GM04504 (cell line): ENCODE measurements at places on chromosomes 1 and 21.
A peak's percentile ranks its signal among the peaks of the same experiment; 100 is the strongest.

- no peak for DNase-seq
These were observed 189.7 kb downstream of the FGGY start for GRCh38 chr1:59486615-59487014.

DNA sequence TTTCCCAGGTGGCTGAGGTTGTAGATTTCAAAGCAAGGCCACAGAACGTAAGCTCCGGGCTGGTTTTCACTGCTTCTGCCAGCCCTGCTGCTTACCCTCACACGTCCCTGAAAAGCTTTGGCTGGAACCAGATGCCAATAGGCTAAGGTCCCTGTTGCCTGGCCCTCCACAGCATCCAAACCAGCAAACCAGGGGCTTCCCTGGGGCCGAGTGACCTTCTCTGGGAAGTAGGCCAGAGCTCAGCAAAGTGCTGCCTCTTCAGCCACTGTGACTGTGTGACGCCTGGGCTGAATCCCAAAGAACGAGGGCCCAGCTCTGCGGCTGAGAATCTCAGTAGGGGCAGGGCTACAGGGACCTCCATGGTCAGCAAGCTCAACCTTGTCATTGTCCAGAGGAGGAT, 28.9 kb upstream of the RBM15 start:
- no peak for DNase-seq

DNA sequence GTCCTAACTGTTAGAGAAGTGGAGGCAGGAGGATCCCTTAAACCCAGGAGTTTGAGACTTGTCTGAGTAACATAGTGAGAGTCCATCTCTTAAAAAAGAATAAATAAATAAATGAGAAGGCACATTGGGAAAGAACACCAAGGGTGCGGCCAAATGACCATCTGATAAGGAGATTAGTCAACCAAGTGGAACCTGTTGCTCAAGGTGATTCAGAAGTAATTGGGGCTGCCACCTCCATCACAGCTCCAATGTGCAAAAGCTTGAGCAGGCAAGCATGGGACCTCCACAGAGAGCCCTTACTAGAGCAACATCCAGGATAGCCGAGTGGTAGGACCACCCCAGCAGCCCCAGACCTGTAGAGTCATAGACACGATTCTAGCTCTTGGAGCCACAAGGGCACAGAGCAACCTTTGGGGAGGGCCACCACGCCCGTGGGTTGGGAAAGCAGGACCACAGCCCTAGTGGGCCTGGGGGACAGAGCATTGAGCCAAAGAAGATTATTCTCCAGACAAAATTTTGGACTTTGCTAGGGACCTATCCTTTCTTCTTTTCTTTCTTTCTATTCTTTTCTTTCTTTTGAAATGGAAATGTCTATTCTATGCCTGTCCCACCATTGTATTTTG, 40.9 kb downstream of the KCNK1 start:
- DNase-seq, result no peak

GRCh38 chr21:16343776-16344175, 614.0 kb downstream of the USP25 start:
- no peak for DNase-seq

DNA sequence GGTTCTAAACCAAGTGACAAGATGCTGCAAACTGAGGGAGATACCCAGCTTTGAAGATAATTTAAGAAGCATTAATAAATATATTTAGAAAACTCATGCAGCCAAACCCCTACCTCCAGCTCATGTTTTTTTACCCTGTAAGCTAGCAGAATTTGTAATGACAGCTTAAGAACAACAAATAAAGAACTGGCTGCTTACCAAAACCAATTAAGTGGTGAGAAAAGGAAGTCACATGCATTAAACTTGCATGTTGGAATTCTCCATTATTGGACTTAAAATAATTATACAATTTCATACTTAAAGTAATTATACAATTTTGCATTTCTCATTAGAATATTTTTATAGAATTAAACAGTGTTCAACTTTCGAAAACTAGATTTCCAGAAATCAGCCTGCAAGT, 75.6 kb upstream of the CNIH3 start:
- DNase-seq, result no peak

DNA sequence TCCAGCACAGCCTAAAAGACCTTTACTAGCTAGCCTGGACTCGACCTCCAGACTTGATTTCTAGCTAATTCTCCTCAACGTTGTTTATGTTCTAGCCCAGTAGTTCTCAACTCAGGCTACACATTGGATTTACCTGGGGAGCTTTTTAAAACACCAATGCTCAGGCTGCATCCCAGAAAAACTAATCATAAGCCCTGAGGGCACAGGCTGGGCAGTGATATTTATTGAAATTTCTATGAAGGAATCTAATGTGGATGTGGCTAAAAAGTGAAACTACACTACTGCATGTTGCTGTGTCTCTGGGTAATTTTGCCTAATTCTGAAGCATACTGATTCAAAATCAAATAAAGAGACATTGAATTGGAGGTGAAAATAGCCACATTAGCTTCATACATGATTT, 479.4 kb downstream of the KCNT2 start:
- DNase-seq, result no peak

DNA sequence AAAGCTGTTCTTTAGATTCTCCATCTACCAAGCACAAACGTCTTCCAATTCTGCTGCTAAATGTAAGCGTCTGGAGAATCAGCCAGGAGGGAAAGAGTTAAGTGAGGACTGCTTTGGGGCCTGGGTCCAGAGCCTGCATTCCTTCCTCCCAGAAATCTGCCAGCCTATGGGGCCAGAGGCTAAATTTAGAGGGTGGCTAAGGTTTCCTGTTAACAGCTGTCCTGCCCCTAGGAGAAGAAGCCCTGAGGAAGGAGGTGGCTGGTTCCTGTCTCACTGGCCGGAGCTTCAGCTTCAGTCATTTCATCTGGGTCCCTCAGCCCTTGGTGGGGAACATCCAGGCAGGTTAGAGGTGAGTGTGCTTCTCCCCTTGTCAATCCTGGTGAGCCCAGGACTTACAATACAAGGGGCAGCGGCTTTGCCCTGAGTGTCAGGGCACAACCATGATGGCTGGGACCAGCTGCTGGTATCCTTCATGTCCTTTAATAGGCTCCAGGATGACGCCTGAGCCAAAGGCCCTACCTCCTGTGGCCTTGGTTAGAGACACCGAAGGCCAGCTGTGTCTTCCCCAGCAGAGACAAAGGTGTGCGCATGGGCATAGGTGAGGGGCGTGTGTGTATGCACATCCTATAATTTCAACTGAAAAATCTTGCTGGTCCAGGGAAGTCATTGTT, at the start of gene STYXL2:
Gene STYXL2, plus strand, starts transcription at position 230 of the 671 bp plus-strand sequence. CDS start 775 bp downstream, outside the sequence.
- no peak for DNase-seq

- no peak for DNase-seq
These were observed 18.4 kb downstream of the MTX1 start for GRCh38 chr1:155226910-155227260.

GRCh38 chr1:175537571-175537970, 205.8 kb downstream of the TNR start:
- no peak for DNase-seq

GRCh38 chr1:229625071-229625914, 629 bp downstream of the TAF5L start:
- DNase-seq, result no peak

DNA sequence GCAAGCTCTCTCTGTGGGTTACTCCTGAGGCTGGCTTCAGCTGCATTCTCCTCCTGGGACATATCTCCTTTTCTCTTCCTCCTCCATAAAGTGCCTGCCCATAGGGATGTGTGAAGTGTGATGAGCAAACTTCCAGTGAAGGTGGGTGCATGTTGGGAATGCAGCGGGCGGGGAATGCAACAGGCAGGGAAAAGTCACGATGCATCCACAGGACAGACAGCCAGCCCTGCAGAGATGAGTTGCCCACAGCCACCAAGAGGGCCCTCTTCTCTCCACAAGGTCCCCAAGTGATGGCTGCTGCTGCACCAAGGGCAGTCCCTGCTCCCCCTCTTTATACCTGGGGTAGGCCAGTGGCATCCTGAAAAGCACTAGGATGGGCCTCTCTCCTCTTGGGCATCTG, 33.6 kb upstream of the RNF187 start:
- DNase-seq, result no peak

DNA sequence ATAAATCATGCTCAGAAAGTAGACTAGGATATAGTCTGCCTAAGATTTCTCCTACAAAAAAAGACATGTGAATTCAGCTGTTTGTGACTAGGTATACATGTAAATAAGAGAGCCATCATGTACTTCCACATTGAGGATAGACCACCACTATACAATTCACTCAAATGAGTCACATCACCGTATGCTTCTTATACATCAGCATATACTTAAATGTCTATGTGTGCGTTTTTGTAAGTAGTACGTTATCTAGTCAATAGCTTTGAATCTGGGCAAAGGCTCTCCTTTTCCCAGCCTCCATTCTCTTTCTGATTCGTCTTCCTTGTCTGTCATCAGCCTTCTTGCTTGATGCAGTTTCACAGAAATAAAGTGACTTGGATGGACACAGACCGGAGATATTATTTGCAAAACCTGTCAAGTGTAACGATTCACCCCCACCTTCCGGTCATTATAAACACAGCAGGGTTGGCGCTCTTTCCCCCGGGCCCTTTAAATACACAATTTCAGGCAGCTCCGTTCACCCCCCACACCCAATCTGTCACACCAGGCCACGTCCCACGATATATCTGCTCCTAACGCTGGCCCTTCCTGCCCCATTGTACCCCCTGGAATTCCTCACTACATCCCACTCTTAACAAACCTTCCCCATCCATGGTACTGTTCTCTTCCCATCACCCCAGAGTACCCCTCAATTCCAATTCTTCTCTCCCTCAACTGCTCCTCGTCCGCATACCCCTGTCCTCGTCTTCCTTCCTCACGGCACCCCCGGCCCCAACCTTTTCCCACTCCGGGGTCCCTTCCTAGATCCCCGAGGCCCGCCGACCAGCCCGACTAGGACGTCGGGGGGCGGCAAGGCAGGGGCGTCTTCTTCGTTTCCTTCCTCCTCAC, 636 bp downstream of the VAMP4 start:
- DNase-seq, result no peak

DNA sequence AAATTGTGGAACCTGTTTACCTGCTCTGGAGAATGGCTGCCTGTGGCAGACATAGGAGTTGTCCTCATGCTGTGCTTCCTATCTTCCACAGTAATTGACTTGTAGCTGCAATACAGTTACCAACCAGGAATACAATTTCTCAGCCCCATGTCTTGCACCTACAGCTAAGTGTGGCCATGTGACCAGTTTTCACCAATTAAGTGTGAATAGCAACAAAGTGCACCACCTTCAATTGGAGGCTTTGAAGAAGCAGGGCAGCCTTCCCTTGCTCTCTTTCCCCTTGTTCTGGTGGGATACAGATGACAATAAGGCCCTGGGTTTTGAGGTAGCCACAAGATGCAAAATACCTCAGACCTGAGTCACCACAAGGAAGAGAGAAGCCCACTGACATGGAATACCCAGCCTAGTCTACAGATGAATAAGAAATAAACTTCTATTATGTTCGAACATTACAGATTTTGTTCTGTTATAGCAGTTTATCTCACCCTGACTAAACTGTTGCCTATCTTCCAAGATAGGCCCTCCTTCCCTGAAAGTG, 70.2 kb upstream of the S1PR1 start:
- DNase-seq, result no peak

DNA sequence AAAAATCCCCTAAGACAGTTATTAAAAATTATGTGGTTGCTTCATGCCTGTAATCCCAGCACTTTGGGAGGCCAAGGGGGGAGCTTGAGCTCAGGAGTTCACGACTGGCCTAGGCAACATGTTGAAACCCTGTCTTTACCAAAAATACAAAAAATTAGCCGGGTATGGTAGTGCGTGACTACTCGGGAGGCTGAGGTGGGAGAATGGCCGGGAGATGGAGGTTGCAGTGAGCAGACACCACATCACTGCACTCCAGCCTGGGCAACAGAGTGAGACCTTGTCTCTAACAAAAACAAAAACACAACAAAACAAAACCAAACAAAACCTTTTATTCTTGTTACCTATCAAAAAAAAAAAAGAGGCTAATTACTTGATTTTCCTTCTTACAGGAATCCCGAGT, 2.1 kb downstream of the ELK4 start:
- DNase-seq, result no peak

GRCh38 chr1:54547601-54548388, at the start of gene ACOT11:
ACOT11 (plus strand) TSS chr1:54548228; CDS start chr1:54548310, 82 bp downstream.
- peak; percentile 21 for DNase-seq

DNA sequence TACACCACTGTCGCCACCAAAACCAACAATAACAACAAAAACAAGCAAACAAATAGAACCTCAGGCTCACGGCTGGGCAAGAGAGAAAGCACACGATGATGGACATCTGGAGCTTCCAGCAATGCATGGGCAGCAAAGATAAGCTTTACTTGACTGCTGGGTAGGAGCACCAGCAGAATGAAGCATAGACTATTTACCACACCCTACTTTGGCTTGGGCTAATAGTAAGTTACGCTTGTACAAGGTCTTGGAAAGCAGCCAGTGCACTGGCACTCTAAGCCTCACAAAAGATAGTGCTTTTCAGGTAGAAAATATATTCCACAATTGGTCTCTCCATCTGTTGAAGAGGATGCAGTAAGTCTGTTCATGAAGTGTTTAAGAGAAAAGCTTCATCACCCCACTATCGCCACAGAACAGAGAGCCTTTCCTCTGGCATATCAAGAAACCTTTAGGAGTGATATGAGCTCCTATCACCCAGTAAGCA, 13.6 kb downstream of the ADIPOR1 start:
- DNase-seq, result no peak

- no peak for DNase-seq
These were observed 96.4 kb upstream of the FMN2 start for GRCh38 chr1:239995281-239995680.

DNA sequence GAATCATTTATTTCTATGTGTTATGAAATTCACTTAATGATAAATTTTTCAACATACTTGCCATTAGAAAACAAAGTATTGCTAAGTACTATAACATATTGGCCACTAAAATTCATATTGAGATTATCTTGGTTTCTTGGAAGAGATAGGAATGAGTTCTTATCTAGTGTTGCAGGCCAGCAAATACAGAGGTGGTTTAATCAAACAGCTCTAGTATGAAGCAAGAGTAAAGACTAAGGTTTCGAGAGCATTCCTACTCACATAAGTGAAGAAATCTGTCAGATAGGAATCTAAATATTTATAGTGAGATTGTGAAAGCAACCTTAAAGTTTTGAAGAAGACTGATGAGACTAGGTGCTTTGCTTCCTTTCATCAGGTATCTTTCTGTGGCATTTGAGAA, 37.9 kb upstream of the FOXE3 start:
- no peak for DNase-seq

DNA sequence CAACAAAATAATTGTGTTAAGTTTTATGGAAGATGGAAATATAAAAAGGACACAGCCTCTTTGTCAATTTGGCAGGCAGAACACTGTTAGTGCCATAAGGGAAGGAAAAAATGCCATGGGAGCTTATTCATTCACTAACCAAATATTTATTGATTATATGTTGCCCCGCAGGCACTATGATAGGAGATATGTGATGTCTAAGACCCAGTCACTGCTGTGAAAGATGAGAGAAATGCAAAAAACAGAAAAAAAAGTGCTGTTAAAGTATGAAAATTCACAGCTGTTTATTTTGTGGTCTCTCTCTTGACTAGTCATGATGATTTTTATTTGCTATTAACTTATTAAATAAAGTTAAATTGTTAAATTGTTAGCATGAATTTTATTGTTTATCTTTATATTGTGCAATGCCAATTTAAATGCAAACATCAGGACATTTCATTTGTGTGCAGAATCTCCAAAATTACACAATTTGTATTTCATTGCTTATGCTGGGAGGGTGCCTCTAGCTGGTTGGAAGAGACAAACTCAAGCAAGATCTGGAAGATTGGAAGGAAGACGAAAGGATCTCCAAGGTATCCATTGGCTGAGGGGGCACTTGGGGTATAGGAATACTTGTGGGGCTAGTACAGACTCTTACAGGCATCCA, 17.8 kb upstream of the PTGFR start:
- DNase-seq, result no peak
